Suppressor macrophage treated with lipopolysaccharide for 1 hour (primary cell): ENCODE measurements at places on chromosomes 1 and 21.

DNA sequence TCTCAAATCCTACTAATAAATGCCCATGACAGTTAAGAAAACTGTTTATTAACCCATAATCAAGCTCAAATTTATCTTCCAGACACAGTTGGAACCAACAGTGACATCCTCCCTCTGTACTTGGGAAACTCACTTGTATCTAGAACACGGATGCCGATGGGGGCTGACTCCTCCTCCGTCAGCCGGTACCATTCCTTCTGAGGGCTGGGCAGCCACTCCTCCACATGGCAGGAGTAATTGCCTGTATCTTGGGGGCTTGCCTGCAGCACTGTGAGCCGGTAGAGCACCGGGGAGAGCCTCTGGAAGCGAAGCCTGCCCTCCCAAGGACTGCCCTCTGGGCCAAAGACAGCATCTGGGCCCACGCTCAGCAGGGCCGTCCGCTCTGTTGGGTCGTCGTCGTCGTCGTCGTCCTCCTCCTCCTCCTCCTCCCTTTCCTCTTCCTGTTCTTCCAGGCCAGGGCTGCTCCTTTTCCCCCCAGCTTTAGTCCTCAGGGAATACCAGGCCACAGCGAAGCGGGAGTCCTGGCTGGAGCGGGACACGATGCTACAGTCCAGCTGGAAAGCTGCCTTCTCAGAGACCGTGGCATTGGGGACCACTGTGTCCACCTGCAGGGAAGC, 8.5 kb upstream of the CD58 start:
- DNase-seq: no peak

DNA sequence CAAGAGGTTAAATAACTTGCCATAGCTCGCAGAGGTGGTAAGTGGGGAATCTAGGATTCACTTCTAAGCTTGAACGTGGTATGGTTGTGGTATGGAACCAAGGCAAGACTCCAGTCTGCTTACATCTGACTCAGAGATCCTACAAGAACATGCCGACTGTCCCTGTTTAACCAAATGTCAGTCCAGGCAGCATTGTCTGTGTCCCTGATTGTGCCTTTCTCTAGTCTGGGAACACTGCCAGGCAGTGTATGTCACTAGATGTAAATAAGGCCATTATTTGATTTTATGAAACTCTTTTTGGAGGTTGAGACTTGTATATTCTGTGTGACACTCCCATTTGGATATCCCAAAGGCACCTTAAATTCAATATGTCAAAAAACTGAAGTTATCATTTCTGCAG, 96.0 kb downstream of the NOS1AP start:
- DNase-seq: no peak

- no peak for DNase-seq
Measured at GRCh38 chr1:53130598-53130877, 11.9 kb downstream of the SLC1A7 start.

- no peak for DNase-seq
Measured at GRCh38 chr1:14296795-14297194, 301.7 kb upstream of the KAZN start.

DNA sequence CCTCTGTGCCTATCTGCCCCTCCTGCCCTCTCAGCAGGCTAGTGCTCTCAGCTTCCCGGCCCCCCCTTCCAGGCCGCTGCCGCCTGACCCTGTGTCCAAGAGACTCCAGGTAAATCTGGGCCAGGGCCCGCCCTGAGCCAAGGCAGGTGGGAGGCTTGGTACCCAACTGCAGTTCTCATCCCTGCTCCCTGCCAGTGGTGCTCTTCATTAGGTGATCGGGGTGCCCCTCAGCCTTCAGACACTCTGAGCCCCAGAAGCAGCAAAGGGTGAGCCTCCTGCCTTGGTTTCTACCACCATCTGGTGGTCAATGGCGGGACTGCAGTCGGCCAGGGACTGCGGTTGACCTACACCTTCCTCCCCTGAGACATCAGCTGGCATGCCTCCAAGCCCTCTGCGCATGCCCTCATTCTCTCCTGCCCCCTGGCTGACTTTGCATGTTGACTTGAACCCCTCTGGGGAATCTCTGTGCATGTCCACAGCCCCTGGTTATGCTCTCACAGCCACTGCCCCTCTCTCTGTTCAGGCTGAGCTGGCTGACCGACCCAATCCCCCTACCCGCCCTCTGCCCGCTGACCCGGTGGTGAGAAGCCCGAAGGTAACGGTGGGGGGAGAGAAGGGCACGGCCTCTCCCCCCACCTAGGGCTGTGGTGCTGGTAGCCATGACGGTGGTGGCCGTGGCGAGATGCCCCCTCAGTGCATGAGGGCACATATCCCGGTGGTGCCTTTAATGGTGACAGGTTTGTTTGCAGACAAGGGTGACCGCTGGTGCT, 2.0 kb upstream of the EFNA4 start:
- peak; percentile 88 for DNase-seq

DNA sequence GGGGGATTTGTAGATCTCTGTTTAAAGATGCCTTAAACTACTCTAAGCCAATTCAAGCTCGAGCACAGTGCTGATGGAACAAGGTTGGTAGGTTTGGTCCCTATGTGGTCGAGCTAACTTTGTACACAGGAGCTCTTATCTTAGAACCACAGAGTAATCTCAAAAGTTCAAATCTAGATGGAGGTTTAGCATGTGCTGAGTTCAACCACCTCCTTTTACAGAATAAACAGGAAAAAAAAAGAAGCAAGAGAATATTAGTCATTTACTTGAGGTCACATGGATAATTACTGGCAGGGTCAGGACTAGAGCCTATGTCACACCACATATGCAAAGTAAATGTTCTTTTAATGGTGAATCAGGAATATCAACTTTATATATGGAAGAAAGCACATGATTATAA, 86.2 kb downstream of the DTL start:
- DNase-seq: peak; percentile 44

DNA sequence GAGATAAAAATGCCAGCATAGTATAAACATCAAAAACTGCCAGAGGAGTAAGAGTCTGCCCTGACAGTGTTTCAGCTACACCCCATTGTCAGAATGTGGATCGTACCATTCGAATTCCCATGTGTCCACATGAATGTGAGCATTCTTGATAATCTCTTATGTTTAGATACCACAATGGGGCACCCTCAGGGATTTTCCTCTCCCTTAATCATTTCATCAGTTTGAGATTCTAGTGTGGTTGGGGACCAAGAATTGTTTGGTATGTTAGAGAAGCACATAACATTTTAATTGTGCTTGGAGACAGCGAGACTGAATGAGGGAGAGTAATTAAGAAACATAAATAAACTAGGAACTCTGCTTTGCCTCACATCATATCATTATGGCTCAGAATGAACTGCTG, 120.2 kb downstream of the ZC3H11B start:
- no peak for DNase-seq

DNA sequence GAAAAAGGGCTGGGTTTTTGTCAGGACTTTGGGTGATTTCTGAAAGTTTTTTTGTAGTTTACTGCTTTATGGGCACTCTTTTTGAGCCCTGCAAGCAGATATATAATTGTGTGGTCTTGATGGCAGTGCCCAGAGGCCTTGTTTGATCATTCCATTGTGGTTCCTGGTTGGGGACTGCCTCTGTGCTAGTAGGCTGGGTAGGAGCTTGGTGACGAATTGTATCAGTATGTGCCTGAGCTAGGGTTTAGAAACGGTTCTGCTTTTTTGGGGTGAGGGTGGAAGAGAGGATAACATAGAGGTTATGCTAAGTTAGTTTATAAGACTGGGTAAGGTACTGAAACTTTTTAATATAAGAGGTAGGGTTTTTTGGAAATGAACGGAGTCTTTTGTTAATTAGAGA, 139.7 kb upstream of the ETV3 start:
- DNase-seq: no peak

- no peak for DNase-seq
Measured at GRCh38 chr1:2133879-2134215, 60.7 kb downstream of the FAAP20 start.

DNA sequence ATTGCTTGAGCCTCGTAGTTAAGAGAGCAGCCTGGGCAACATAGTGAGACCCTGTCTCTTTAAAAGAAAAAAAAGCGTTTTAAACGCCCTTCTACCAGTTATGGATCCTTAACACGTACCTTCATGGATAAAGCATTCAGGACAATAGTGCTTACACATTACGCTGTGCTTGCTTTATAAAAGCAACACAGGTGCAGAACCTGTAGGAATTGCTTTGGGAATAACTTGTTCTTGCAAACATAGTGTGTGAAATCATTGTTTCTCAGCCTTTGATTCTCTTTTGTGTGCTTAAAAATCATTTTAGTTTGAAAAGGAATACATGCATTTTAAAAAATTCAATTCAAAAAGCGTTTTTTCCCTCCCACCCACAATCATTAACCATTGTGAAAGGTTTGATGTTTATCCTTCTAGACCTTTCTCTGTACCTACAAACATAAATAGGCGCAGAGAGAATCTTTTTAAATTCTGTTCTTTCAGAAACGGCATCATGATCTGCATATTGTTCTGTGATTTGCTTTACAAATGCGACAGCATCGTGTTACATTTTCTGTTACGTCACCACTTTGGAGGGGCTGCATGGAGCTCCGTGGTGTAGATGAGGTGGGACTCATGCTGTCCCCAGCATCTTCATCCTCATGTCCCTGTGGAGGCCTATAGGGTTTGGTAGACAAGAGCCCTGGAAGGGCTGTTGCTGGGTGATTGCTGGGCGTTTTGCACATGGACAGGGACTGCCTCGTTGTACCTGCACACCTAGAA, 54.6 kb downstream of the SPSB1 start:
- no peak for DNase-seq

GRCh38 chr1:7262611-7263010, 477.4 kb downstream of the CAMTA1 start:
- no peak for DNase-seq

GRCh38 chr1:221356693-221357092, 385.2 kb downstream of the DUSP10 start:
- no peak for DNase-seq

- no peak for DNase-seq
Measured at GRCh38 chr1:213049232-213049631, 1.8 kb upstream of the RPS6KC1 start.

GRCh38 chr1:184408580-184408979, 21.8 kb downstream of the C1orf21 start:
- no peak for DNase-seq
